Activated CD4-positive, alpha-beta T cell treated with anti-CD3 and anti-CD28 coated beads for 36 hours (primary cell): ENCODE measurements at places on chromosomes 5 and 9.
A peak's percentile ranks its signal among the peaks of the same experiment; 100 is the strongest.

GRCh38 chr9:133570691-133571080 lies 36.2 kb downstream of the ADAMTSL2 start:
- H3K4me3 ChIP-seq: no peak overlapping the region
- H3K27me3 ChIP-seq: no peaks in the 10 kb centered on the region
- no peak for DNase-seq
- H3K27ac ChIP-seq: no peak overlapping the region
- no peaks in the 10 kb centered on the region for H3K36me3 ChIP-seq

DNA sequence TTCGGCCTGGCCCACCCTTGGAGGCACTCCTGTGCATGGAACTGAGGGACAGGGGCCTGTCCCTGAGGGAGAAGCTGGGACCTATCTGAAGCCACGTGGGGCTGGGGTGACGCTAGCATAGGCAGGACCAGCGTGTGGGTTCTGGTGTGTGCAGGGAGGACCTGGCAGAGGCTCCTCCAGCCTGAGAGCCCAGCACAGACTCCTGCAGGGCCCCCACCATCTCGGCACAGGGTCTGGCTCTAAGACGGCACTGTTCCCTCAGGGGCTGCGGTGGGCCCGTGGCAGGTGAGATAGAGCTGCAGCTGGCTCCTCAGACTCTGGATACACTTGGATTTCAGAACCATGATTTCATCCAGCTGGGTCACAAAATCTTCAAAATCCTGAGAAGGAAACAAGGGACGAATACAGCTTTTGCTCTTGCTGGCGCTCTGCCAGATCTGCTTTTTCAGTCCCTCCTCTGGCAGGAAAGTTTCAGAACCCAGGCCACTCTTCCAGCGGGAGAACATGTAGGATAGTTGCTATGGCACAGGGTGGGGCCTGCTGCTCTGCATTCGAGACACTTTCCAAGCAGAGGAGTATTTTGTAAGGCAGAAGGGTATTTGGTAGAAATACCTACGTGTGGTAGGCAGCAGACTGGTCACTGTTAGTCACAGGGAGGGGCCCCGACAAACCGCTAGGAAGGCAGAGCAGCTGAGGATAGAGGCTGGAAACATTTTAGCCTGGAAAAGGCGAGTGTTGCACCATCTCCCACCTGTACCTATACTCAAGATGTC lies 74.7 kb downstream of the KIF24 start:
- peaks cover 31% of the 10 kb centered on the region for H3K36me3 ChIP-seq
- H3K27ac ChIP-seq: no peak overlapping the region
- H3K27me3 ChIP-seq: no peaks in the 10 kb centered on the region
- H3K4me1 ChIP-seq: peaks cover 21% of the 10 kb centered on the region
- DNase-seq: no peak

GRCh38 chr5:122909470-122910100 lies 64.2 kb downstream of the SNX24 start:
- no peak for DNase-seq
- no peaks in the 10 kb centered on the region for H3K27me3 ChIP-seq
- H3K4me3 ChIP-seq: no peak overlapping the region
- H3K36me3 ChIP-seq: peaks cover 2% of the 10 kb centered on the region
- H3K4me1 ChIP-seq: no peaks in the 10 kb centered on the region

DNA sequence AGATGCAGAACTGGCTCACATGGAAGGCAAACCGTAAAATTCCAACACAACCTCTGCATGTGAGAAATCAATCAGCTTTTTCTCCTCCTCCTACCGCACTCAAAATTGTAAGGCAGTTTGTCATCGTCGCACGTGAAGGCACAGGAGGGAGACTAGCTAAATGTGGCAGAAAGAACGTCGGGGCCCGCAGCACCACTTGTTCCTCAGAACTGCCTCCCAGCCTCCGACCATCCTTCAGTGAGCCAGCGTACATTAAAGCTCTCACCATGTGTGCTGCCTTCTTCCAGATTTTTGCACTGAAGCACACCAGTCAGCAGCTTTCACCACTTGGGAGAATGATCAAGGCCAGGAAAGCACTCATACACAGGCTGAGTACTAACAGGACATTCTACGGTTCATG lies 105.9 kb downstream of the RFX3 start:
- H3K4me3 ChIP-seq: no peak overlapping the region
- H3K4me1 ChIP-seq: no peaks in the 10 kb centered on the region
- DNase-seq: no peak

DNA sequence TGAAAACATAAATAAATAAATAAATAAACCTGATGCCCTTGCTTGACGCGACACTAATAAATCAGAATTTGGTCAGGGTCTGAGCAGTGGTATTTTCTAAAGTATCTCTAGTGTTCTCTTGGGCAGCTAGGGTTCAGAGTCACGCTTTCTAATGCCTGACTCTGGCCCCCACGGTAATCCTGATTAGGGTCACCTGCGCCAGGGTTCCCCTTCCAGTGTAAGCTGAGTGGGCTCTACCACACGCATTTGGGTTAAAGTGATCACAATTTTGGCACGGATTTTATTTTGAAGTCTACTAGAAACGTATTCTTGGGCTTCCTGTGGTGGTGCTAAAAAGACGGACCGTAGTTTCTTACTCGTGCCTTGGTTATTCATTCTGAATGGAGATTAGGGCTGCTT lies 651 bp downstream of the TTC1 start:
- no peak for DNase-seq
- H3K27me3 ChIP-seq: no peaks in the 10 kb centered on the region
- H3K27ac ChIP-seq: peak overlapping the region; percentile 96
- peaks cover 23% of the 10 kb centered on the region for H3K36me3 ChIP-seq

DNA sequence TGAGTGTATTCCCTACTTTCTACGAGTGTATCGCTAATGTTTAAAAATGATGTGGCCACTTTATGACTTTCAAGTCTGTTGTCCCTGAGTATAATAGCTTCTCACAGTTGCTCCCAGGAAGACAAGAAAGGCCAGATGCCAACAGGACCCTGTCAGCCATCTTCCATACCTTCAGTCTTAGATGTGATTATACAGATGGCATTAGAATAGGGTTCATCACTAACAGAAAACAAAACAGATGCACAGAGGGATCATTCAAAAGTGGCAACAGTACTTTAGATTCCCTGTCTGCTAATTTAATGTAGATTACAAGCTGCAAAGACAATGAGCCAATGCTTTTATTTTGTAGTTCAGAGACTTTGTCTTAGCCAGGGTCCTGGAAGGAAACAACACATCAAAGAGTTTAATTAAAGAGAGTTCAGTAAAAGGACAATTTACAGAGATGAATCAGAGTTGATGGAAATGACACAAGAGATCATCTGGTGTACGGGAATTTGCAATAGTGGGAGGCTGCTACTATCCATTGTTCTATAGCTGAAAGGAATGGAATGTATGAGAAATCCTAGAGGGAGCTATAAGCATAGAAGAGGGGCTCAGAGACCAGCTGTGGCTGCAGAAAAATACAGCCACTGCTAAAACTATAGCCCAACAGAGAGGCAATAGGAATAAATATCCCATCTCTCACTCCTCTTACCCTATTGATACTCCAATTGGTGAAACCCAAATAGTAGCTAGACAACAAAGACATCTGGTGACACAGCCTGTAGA lies 393.7 kb upstream of the SMC2 start:
- H3K4me3 ChIP-seq: no peak overlapping the region
- H3K27me3 ChIP-seq: peaks cover 2% of the 10 kb centered on the region
- H3K4me1 ChIP-seq: no peaks in the 10 kb centered on the region

DNA sequence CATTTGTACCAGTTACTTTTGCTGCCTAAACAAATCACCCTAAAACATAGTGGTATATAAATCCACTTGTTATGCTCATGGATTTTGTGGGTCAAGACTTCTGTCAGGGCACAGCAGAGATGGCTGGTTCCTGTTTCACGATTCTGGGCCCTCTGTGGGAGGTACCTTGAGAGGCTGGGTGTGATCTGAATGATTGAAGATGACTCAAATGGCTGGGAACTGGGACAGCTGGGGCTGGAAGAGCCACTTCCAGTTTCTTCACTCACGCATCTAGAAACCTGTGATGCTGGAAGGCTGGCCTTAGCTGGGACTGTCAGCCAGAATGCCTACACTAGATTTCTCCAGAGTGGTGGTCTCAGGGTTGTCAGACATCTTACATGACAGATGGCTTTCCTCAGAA lies 88.1 kb downstream of the KIF4B start:
- H3K4me3 ChIP-seq: no peak overlapping the region
- H3K27ac ChIP-seq: no peak overlapping the region
- DNase-seq: no peak
- H3K4me1 ChIP-seq: no peaks in the 10 kb centered on the region
- no peaks in the 10 kb centered on the region for H3K36me3 ChIP-seq

GRCh38 chr9:14303100-14303499 lies 10.8 kb downstream of the NFIB start:
- peaks cover 37% of the 10 kb centered on the region for H3K27me3 ChIP-seq
- no peak overlapping the region for H3K27ac ChIP-seq
- no peak for DNase-seq
- no peaks in the 10 kb centered on the region for H3K4me1 ChIP-seq
- H3K4me3 ChIP-seq: no peak overlapping the region

DNA sequence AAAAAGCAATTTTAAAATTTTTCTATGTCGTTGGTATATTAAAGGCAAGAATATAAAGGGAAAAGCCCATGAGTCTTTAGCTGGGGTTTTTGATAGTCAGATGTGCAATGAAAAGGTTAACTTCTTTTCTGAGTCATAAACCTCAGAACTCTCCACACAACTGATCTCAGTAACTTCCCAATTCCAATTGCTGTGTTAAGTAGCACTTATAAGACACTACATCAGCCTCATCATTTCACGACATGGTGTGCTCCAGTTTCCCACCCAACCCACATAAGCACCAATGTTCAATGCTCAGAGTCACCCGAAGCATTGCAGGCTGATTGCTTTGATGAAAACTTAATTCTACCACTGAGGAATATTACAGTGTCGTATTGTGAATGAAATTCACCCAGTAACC lies 155.8 kb downstream of the TSSK1B start:
- no peaks in the 10 kb centered on the region for H3K27me3 ChIP-seq
- no peak overlapping the region for H3K27ac ChIP-seq
- H3K4me1 ChIP-seq: peaks cover 17% of the 10 kb centered on the region
- DNase-seq: peak; percentile 34
- H3K36me3 ChIP-seq: no peaks in the 10 kb centered on the region
